LHCN-M2 (cell line): ENCODE measurements at places on chromosomes 1 and 21. TPM values are rescaled to one million over a fixed set of nuclear protein-coding genes. Genes with fewer than 3 reads are reported as not detected.

Gene SMIM34
- total RNA-seq = not detected in 2 replicates

Gene DYNLT4
- total RNA-seq = 0.19 TPM in 1 of 2 replicates, not detected in the other

Gene C1QA
- not detected in 2 replicates for total RNA-seq

Gene KRTAP21-2
- total RNA-seq = not detected in 2 replicates

Gene CSMD2
- not detected in 2 replicates for total RNA-seq
